ENCODE measurements at places on chromosomes 12 and 14.
A peak's percentile ranks its signal among the peaks of the same experiment; 100 is the strongest.

DNA sequence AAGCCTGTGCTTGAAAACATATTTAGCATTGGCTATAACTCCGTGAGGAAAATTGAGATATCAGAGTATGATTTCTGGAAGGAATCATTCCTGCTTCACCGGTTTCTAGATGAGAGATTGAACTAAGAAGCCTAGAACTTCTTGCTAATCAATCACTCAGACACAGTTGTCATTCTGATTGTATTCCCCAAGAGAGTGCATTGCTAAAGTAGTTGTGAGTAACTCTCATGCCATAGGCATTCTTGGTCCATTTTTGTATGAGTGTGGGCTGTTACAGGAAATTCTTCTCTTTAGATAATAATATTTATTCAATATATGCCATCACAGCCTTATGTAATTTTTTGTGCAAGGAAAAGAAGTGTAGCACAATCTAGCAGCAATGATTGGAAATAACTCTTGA is 893.3 kb upstream of the MDGA2 start:
- no peak for DNase-seq

GRCh38 chr12:79373896-79374499 is 316.8 kb downstream of the PAWR start:
- no peak for DNase-seq

GRCh38 chr14:99946652-99947489 is 118.4 kb upstream of the EVL start:
- peak; percentile 50 for DNase-seq

GRCh38 chr12:66962290-66962689 is 283.4 kb upstream of the GRIP1 start:
- DNase-seq: no peak

- DNase-seq: peak; percentile 26
Observed at GRCh38 chr12:91633734-91634357, 451.2 kb upstream of the DCN start.

GRCh38 chr14:52391881-52392615 is 77.9 kb downstream of the PTGER2 start:
- no peak for DNase-seq

GRCh38 chr12:98572010-98572409 is 21.5 kb upstream of the SLC25A3 start:
- no peak for DNase-seq

DNA sequence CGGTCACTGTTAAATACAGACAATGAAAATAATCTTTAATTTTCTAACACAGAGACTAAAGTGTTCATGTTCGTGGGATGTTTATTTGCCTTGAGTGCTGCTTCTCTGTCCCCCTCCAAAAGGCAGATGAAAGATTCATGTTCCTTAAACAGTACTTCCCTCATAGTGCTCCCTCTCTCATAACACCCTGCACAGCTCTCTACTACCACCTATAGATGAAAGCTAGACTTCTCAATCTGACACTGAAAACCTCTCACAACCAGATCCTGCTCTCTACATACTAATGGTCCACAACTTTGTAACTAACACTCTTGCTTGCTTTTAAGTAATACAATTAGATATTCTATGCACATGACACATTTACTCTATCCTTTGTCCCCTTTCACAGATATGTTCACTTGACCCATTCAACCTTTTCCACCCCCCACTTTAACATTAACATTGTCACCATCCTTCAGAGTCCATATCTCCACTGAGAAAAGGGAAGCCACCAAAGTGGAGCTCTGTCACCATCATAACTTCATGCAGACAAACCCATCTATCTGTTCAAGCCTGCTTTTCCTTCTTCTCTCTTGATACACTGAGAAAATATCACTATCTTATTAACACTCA is 266.4 kb upstream of the USP15 start:
- DNase-seq: no peak

GRCh38 chr12:116528065-116528464 is 31.1 kb upstream of the MAP1LC3B2 start:
- DNase-seq: no peak

- no peak for DNase-seq
Observed at GRCh38 chr12:120955232-120955631, 23.1 kb upstream of the HNF1A start.

DNA sequence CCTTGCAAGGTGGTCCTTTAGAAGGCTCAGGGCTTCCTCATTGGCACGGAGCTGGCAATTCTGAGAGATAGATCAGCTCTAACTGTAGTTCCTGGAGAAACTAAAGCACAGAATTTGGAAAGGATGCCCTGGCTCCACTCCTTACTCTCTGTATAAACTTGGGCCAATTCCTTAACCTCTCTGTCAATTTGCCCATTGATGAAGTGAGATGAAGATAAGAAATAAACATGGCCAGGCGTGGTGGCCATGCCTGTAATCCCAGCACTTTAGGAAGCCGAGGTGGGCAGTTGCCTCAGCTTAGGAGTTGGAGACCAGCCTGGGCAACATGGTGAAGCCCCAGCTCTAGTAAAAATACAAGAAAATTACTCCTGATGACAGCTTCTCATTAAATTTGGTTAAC is 34.0 kb upstream of the COX6A1 start:
- DNase-seq: no peak

DNA sequence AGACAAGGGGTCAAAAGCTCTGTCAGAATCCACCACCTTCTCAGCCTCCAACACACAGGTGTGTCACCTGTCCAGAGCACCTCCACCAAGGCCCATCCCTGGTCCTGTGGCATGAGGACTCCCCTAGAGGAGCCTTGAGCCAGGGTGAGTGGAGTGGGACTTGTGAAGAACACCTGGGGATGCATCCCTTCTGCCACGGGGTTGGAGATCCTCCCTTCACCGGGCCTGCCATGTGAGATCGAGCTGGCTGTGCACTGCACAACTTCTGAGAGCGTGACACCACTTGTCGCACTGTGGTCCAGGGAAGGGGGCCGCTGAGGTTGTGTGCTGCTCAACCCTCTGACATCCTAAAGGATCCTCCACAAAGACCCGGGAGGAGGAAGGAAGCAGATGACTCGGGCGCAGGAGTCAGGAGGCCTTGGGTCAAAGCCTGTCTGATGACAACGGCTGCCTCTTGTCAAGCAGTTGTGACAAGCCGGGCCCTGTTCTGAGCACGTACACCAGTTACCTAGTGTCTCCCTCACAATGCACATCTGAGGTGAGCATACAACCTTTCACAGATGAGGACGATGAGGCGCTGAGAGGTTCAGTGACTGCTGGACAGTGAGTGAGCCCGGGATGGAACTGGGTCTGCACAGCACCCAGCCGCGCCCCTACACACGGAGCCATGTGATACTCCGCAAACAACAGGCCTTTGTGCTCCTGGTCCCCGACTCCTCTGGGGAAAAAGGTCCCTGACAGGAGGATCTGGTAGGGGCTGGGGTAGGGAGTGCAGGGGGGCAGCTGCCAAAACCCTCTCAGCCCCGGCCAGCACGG is 35.6 kb downstream of the CHGA start:
- DNase-seq: no peak

DNA sequence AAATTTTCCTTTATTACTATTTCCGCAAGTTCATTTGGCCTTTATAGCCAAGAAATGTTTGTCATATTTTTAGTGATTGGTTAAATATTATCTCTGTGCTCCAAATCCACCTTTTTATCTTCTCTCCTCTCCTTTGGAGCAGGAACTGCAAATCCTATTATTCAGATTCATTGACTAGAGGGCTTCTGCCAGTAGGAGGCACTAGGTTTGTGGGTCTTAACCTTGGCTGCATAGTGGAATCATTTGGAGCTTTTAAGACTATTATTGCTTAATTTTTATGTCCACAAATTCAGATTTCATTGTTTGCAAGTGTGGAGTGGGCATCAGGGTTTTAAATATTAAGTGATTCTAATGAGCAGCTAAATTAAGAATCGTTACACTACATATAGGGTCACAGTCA is 75.3 kb upstream of the SYT10 start:
- DNase-seq: no peak

DNA sequence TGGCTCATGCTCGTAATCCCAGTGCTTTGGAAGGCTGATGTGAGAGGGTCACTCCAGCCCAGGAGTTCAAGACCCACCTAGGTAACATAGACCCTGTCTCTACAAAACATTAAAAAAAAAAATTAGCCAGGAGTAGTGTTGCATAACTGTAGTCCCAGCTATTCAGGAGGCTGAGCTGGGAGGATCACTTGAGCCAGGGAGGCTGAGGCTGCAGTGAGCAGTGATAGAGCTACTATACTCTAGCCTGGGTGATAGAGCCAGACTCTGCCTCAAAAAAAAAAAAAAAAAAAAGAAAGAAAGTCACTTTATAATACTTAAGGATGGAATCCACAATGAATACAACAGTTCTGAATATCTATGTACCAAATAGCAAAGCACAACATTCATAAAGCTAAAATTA is 10.2 kb upstream of the SLC10A1 start:
- DNase-seq: no peak

GRCh38 chr12:48817873-48818830 is at the start of gene CACNB3:
Gene CACNB3 (plus strand): TSS chr12:48818496. CDS start chr12:48818930, 434 bp downstream.
- DNase-seq: peak; percentile 73

GRCh38 chr12:40248034-40248433 is 23.2 kb downstream of the LRRK2 start:
- no peak for DNase-seq

- DNase-seq: no peak
Observed at GRCh38 chr12:29737644-29738043, 46.1 kb downstream of the TMTC1 start.

DNA sequence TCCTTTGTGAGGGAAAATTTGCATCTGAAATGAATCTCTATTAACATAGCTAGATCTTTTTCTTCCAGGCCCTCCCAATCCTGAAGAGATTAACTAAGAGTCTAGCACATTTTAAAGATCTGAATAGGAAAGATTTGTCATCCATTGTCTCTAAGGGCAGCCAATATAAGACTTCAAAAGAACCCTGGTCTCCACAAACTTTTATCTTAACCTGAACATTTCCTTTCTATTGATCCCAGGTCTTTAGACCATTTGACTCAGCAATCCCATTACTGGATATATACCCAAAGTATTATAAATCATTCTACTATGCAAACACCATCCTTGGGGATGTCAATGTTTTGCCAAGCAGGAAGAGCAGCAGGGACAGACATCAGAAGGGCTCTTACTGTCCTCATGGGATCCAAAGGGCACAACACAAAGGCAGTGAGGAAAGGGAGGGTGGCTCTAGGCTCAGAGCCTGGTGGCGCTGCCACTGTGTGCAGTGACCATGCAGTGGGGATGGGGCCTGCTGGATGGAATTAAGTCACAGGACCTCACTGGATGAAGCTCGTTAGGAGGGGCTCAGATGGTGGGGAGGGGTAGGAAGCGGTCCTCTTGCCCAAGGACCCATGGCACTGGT is 12.7 kb upstream of the BDKRB2 start:
- DNase-seq: no peak

DNA sequence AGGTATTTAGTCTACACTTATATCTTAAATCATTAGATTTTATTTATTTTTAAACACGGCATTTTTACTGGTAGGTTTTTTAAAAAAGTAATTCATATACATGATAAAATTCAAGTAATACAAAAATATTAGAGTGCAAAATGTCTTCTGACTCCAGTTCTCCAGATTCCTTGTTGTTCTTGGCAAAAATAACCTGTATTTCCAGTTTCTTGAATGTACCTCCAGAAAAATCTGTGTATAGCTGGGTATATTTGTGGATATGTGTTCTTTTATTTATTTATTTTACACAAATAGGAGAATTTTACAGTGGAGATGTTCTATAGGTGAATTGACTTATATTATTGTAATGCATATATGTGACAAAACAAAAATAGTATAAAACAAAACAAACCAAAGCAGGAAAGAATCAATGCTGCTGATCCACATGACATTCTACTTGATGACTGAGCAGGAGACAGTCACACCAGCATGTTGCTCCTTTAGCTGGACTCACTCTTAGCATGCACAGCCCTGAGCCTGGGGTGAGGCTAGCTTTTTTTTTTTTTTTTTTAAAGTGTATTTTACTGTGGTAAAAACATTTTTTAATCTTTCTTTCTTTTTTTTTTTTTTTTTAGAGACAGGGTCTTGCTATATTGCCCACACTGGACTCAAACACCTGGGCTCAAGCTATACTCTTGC is 42.2 kb upstream of the SLC38A2 start:
- no peak for DNase-seq

GRCh38 chr14:67619446-67620216 is at the start of gene ARG2:
Gene ARG2 (plus strand): TSS chr14:67619920. CDS start chr14:67619978, 58 bp downstream.
- DNase-seq: peak; percentile 96

DNA sequence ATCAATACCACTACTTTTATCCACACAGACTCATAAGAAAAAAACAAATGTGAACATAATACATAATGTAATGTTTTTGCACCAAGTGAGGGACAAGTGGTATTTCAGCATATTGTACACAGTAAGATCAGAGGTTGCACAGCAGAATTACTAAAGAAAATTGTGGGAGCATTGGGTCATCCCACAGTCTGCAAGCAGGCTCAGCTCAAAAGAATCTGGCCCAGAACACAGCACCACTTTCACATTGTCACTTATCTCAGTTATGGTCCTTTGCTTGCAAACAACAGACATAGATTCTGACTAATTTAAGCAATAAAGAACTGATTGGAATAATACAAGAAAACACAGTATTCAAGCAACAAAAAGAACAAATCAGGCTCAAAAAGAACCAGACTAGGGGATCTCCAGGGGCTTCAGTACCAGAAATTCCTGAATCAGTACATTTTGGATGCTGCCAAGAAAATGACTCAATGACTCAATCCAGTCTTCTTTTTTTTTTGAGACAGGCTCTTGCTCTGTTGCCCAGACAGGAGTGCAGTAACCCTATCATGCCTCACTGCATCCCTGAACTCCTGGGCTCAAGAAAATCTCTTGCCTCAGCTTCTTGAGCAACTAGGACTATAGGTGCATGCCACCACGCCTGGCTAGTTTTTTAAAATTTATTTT is 42.9 kb upstream of the EEA1 start:
- DNase-seq: no peak

DNA sequence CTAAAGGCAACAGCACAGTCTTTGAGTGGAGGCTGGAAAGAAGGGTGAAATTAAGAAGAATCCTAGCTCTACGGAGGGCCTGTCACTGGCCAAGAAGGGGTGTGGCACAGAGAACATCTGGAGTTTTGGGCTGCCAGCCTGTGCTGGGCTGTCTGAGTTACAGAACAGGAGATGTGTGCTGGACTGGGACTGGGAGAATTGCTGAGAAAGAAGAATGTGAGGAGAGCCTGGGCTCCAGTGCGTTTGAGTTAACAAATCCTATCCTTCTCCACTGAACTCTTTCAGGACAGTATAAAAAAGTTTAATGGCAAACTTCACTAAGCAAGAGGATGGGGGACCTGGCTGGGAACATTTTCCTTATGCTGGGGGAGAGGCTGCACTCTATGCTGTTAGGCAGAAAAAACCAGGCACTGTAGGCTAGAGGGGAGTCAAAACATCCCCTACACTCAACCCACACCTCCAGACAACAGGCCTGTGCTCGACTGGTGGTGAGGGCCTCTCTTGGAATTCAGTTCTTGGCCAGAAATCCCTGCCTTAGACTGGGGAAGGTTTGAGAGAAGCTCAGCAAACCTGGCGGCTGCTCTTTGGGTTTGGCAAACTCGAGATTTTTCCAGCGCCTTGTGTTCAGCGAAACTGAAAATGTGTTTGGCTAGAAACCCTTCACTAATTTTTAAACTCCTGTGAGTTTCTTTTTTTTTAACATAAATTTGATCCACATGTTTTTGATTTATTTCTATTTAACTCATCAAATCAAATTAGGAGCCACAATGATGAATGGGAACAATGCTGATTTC is 217.3 kb downstream of the MON2 start:
- DNase-seq: no peak

- DNase-seq: no peak
Observed at GRCh38 chr14:52949711-52950409, 990 bp downstream of the FERMT2 start.

GRCh38 chr14:22177870-22178269 is 411.2 kb downstream of the DAD1 start:
- DNase-seq: peak; percentile 5

GRCh38 chr12:86264451-86265328 is 8.5 kb upstream of the MGAT4C start:
- DNase-seq: no peak

Measured in activated gamma-delta T cell treated with Interleukin-2 at 50 U/mL for 16 hours (primary cell).